ENCODE measurements at places on chromosomes 12 and 14.

- no peak for DNase-seq
Observed at GRCh38 chr14:93676416-93676958, 111.8 kb downstream of the PRIMA1 start.

- no peak for DNase-seq
Observed at GRCh38 chr12:58455136-58455535, 465.2 kb downstream of the LRIG3 start.

DNA sequence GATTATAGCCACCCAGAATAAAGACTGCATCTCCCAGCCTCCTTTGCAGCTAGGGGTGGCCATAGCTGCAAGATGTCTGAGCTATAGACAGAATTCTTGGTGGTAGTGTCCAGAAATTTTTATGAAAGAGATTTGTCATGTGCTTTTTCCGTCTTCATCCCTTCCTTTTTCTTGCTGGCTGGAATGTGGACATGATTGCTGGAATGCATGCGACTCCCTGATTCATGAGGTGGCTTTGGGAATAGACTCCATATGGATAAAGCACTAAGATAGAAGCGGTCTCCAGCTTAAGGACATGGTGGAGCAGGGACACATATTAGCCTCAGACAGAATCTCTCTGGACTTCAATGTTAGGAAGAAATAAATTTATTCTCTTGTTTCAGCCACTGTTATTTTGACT, 10.0 kb upstream of the HSPB8 start:
- no peak for DNase-seq

GRCh38 chr14:74395094-74395493, 30.9 kb downstream of the SYNDIG1L start:
- no peak for DNase-seq

DNA sequence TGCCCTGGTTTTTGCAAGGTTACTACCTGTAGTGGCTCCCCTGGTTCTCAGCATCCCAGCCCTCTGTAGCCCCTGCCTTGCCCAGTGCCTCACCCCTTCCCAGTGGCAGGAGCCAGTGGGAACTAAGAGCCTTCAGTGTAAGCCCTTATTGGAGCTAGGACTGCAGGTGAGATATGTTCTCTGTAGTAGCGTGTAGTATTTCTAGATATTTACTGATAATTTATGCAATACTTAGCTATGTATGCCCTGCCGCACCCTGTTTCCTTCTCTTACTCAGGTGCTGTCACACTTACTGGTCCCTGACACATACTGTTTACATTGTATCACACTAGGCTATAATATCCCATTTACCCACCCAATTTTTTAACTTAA, 3.6 kb downstream of the BMAL2 start:
- DNase-seq: no peak

DNA sequence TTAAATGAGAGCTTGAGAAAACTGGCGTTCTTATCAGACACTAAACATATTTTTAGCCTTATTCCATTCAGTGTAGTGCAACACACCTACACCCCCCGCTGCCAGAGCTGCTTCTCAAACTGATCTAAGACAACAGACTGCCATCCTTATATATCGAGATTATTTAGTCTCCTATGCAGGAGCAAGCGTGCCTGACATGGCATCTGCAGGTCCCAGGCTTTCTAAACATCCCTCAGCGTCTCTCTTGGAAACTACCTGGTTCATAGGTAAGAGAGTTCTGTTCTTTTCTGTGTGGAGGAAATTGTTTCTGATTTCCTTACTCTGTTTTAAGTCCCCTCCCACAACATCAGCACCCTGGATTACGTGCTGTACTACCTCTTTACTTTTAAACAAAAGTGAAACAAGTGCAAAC, 117.1 kb upstream of the PTPRB start:
- DNase-seq: no peak

GRCh38 chr12:127830065-127830460, 436.9 kb upstream of the TMEM132C start:
- DNase-seq: no peak

DNA sequence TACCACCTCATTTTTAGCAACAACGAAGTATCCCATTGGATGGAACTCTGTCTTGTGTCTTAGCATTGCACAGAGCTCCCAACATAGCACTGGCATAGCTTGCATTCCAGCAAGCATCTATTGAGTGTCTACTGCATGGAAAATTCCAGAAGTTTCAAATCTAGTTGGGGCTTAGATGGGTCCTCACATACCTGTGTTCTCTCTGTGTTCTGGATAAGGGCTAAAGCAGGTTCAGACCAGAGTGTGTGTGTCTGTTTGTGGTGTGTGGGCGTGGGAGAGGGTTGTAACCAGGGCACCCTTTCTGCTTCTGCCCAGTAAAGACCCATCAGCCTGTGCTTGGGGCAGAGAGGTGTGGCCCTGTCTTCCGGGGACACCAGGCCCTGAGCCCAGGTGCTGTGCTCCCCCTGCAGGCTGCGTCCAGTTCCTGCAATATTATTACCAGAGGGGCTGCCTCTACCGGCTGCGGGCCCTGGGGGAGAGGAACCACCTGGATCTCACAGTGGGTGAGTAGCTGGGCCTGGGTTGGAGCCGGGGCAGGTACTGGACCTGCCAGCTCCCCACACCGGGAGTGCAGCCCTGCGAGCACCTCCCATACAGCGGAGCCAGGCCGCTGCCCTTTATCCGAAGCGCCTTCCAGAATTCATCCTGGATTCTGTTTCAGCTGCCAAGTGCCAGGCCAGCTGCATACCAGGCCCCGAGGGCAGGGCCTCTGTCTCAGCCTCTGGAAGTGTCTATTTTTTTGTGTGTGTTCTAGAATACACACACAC, 20.3 kb downstream of the RHOF start:
- peak; percentile 87 for DNase-seq

- no peak for DNase-seq
Observed at GRCh38 chr12:19227880-19228210, 98.3 kb downstream of the PLEKHA5 start.

DNA sequence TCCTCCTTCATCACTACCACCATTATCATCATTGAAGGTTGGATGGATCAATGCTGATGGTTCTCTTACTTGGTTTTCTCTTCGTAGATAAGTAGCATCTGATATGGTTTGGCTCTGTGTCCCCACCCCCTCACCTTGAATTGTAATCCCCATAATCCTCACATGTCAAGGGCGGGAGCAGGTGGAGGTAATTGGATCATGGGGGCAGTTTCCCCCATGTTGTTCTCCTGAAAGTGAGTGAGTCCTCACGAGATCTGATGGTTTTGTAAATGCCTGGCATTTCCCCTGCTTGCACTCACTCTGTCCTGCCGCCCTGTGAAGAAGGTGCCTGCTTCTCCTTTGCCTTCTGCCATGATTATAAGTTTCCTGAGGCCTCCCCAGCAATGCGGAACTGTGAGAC, 172.4 kb upstream of the PWP1 start:
- no peak for DNase-seq

GRCh38 chr12:64706306-64706705, 52.9 kb downstream of the GNS start:
- no peak for DNase-seq

DNA sequence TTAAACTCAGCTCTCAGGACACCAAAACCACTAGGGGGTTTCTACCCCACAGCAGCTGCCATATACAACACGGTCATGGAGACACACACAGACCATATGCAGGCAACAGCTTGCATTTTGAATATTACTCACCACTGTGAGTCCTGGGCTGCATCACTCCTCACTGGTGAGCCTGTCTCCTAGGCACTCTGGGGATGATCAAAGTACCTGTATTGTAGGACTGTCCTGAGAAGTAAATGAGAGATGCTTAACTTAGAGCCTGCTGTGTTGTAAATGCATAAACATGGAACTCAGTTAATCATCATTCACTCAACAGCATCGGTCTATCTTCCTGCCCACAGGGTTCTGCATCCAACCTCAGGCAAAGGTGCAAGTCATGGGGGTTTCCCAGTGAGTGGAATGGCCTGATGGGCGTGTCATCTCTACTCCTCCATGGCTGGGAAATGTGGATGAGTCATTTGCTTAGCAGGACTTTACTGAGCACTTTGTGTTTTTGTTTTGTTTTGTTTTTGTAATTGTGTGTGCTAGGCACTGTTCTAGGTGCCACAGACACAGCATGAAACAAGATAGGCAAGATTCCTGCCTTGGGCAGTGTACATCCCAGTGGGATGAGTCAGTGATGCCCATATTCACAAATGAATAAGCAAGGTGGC, 1141.2 kb upstream of the TMEM132C start:
- DNase-seq: peak; percentile 14

- DNase-seq: no peak
Observed at GRCh38 chr12:52314511-52314910, 6.7 kb downstream of the KRT83 start.

DNA sequence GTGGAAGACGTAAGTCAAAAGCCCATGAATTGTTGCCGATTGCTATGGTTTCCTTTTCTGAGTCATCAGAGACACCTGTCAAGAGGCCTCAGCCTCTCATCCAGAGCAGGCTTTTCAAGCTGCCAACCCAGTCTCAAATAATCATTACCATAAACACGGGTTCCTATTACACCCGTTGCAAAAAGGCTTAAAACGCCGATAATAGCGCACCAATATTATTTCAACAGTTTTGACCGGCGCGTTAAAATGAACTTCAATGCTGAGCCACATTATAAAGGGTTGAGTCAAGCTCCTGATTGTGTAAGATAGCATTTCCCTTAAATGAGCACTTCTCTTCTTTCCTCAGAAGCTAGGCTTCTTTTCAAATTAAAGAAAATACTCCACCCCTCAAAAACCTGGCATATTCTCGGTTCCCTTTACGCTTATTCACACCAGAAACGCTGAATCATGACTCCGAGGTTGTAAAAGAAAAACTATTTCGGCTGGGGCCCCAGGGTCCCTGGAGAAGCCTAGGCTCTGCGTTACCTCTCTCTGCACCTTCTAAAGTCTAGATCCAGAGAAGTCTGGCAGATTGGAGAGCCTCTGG, 1.4 kb downstream of the TMTC1 start:
- DNase-seq: no peak

GRCh38 chr14:76352639-76353281, 23.2 kb upstream of the ESRRB start:
- peak; percentile 48 for DNase-seq

GRCh38 chr14:71693381-71693780, 238.8 kb upstream of the RGS6 start:
- peak; percentile 32 for DNase-seq

GRCh38 chr12:104056419-104056972, 6.5 kb upstream of the GLT8D2 start:
- no peak for DNase-seq

- DNase-seq: no peak
Observed at GRCh38 chr12:92437452-92437851, 265.3 kb upstream of the PLEKHG7 start.

GRCh38 chr12:52519826-52520662, at the start of gene KRT5:
Gene KRT5, minus strand, starts transcription at chr12:52520394. Its CDS starts 98 bp downstream, at chr12:52520296.
- no peak for DNase-seq

GRCh38 chr14:45633220-45633984, 380.4 kb upstream of the MIS18BP1 start:
- no peak for DNase-seq

DNA sequence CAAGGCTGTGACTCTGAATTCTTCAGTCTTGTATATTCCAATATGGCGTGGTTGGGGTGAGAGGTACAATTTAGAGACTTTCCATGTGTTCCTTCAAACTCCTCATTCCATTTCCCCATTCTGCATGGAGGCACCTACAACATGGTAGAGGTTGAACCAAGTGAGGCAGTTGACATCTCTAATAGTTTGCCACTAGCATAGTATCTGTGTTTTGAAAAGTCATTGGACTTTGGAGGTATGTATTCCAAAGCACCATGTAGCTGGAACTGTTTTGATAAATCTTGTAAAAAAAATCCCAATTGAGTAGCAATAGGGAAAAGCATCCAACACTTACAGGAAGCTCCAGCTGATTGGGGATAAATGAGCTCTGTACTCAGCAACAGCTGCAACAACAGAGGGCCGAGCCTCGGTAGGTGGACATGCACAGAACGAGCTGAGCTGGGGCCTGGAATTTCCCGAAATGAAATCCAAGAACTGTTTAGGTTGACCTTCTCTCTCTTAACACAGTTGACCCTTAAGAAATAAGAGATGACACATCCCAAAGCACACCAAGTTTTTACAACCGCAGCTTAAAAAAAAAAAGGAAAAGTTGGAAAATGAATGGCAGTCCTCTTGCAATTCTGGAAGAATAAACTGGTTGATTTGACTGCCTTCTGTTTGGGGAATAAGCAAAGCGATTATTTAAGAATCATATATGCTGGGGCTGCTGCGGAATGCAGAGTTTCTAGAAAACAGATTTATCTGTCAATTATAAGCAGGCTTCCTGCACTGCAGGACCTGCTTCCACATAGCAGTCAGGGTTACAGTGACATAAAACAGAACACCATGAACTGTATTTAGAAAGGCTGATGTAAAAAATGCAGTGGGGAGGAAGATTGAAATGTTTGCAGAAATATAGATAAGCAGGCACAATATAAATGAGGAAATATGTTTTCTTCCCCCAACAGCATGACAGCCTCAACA, 194.6 kb upstream of the KRR1 start:
- DNase-seq: no peak

- DNase-seq: no peak
Observed at GRCh38 chr14:34065236-34065635, 114.4 kb upstream of the EGLN3 start.

- DNase-seq: no peak
Observed at GRCh38 chr14:101861464-101861863, 100.0 kb downstream of the PPP2R5C start.

DNA sequence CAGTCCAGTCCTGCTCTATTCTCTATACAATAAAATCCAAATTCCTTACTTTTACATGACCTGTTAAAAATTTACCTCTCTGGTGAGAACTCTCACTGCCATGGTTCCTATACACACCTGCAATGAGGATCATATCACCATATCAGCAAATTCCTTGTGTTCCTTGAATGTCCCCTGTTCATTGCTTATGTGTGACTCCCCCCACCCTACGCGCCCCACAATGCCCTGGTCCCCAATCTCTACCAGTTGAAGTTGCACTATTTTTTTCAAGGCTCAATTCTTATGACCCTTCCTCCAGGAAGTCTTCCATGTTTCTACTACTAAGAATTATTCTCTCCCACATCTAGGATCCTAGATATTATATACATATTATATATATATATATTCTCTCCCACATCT, 82.2 kb upstream of the NEDD1 start:
- DNase-seq: no peak

DNA sequence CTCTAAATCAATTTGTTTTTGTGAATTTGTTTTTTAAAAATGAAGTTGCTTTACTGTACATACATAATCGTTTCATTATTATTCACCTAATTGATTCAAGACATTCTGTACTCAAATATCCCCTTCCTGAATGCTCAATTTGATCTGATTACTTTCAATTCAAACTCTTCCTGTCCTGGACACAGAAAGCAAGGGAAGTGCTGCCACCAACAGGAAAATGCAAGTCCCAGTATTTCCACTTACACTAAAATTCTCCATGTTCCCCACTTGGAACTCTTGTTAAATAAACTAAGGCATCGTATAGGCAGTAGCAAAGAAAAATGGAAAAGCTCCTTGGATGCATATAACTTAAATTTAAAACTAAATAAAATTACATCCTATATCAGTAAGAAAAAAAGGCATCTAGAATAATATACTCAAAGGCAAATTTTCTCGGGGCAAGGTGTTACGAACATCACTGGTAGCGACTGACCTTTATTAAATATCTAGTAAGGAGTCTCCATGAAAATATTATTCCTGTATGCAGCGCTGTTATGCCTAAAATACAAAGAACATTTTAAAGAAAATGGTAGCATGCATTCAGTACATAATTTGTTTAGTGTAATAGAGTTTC, 72.0 kb upstream of the DBX2 start:
- no peak for DNase-seq

Data from hepatic stellate cell (primary cell).